HS-27A (cell line): ENCODE measurements at places on chromosomes 3 and 15.

DNA sequence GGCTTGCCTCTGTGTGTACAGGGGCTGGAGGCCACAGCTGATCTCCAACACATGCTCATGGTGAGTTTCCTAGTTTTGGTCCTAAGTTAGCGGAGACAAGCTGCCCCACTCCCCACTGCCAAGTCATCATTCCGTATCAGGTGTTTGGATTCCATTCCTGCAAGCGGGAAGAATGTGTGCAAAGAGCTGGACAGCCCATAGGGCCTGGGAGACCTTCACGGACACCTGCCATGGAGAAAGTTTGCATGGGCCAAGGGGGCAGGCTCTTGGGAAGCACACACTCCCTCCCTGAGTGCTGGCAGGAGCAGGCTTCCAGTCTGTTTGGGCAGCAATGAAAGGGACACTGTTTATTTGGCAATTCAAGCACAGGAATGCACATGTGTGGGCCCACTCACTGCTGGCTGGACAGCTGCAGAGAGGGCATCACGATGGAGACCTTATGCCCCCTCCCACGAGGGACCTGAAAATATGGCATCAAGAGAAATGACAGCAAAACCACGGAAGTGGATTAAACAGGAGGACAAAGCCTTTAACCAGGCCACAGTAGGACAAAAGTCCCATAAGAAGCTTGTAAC is 149.7 kb downstream of the KLF13 start:
- DNase-seq: no peak

DNA sequence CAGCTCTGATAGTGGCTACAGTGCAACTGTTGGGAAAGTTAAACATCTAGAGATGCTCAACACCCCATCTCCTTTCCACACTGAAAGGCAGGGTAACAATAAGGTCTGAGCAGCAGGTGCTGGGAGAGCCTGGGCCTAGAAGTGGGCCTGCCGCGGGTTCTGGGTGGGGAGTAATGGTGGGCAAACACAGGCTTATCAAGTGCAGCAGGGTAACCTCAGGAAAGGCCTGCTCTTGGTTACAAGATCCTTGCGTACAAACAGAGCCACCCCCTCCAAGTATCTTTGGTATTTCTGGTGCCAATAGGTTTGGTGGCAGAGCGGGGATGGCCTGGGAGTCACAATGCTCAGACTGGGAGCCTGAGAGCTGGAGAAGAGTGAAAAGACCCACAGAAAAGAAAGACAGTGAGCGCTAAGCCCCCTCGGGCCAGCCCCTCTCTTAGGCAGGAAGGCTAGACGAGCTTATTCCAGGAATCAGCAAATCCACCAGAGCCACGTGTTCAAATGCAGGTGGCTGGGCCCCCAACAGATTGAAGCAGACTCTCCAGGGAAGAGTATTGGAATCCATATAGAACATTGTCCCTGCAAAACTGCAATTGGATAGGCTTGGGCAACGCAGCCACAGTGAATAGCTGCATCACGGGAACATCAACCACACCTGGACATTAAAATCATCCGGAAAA is 2.7 kb downstream of the IQSEC1 start:
- no peak for DNase-seq

- DNase-seq: no peak
These were observed 189.0 kb upstream of the HES1 start for GRCh38 chr3:193946945-193947344.

DNA sequence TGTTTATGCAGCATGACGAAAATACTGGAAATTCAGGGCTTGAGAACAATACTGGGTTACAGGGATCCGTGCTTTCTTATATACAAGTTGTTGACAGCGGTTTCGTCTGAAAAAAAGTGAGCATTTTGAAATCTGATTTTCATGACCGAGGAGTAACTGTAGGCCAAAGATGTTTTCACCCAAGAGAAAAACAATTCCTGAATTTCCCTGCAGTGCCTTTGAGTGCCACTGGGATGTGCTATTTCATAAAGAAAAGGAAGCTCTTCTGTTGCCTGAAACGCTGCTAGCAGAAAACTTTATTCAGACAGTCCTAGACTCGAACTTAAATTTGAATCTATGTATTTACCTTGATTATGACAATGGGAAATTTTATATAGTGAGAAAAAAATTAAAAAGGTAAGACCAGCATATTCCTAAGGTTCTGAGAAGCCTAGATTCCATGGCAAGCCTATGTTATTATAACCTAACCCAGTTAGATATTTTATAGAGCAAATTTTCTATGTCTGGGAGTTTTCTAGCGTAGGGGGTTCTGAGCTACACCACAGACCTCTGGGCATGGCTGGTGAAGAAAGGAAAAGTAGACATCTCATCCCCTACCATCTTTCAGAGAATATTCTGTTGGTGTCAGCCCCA is 30.2 kb downstream of the KCNAB1 start:
- no peak for DNase-seq

- no peak for DNase-seq
These were observed at the start of gene MAPKAPK3 for GRCh38 chr3:50617096-50617791. MAPKAPK3 (plus strand) TSS chr3:50617151; CDS start chr3:50617566, 415 bp downstream.

DNA sequence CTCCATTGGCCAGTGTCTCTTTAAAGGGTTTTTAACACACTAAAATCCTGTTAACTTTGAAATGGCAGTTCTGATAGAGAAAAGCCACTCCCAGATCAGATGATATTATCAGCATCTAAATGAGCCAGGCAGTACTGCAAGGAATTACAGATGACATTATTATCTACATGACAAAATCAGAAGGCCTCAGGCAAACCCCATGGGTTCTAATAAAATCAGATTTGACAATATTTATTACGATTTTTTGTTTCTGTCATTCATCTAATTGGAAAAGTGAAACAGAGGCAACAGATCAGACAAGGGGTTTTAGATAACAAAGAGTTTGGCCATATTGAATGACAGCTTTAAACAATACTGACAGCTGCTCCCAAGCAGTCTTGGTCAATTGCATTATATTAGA is 112.7 kb downstream of the FEZF2 start:
- DNase-seq: no peak

GRCh38 chr3:111739311-111739911 is 119.7 kb upstream of the PHLDB2 start:
- DNase-seq: no peak

GRCh38 chr3:174583396-174583795 is 275.7 kb upstream of the NAALADL2 start:
- DNase-seq: no peak
